Aorta (tissue), 5 donors: ENCODE measurements at places on chromosomes 12 and 14. TPM values are rescaled to one million over a fixed set of nuclear protein-coding genes. Genes with fewer than 3 reads are reported as not detected.
A peak's percentile ranks its signal among the peaks of the same experiment; 100 is the strongest.

GRCh38 chr12:6358881-6359280 lies 16.5 kb downstream of the SCNN1A start:
- H3K4me3 ChIP-seq, result no peak overlapping the region
- H3K4me1 ChIP-seq, result no peaks in the 10 kb centered on the region
- no peak overlapping the region for H3K27ac ChIP-seq

DNA sequence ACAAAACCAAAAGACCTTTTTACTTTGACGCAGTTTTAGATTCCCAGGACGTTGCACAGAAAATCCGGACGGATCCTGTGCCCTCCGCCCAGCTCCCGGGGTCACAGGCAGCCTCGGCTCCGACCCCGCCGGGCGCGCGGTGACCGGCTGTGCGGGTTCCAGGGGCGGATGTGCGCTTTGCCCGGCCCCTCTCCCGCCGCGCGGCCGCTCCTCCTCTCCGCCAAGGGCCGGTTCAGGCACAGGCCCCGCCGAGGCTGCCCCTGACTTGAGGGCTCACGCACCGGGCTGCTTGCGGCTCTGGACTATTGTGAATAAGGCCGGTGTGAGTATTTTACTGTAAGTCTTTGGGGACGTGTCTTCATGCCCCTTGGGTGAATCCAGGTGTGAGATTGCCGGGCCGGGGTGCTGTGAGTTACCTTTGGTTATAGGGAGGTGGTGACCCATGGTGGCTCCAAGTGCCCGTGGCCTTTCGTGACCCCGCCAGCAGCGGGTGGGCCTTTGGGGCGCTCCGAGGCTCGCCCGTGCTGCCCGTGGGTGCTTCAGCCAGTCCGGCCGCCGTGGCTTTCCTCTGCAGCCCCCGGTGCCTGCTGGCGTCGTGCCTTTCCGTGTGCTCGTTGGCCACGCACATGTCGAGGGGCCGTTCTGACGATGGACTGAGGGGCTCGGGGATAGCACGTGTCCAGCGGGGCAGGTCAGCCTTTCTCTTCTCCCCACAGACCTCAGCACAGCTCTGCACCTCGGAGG lies 45.9 kb downstream of the NOC4L start:
- H3K27ac ChIP-seq, result no peak overlapping the region
- DNase-seq, result no peak
- H3K4me3 ChIP-seq, result peak overlapping the region; percentile 19

GRCh38 chr12:8549381-8549780 lies 8.7 kb upstream of the CLEC4E start:
- H3K36me3 ChIP-seq, result no peaks in the 10 kb centered on the region
- H3K4me1 ChIP-seq, result no peaks in the 10 kb centered on the region
- H3K4me3 ChIP-seq, result no peak overlapping the region
- DNase-seq, result no peak

Gene CLEC9A
- not detected for polyA plus RNA-seq

GRCh38 chr12:48184549-48184922 lies 1.1 kb downstream of the CCDC184 start:
- H3K27ac ChIP-seq, result no peak overlapping the region
- H3K27me3 ChIP-seq, result no peaks in the 10 kb centered on the region
- H3K4me3 ChIP-seq, result no peak overlapping the region
- no peak for DNase-seq

- H3K4me1 ChIP-seq, result no peaks in the 10 kb centered on the region
- H3K27ac ChIP-seq, result no peak overlapping the region
- H3K4me3 ChIP-seq, result no peak overlapping the region
- no peaks in the 10 kb centered on the region for H3K27me3 ChIP-seq
- DNase-seq, result peak; percentile 87
- no peaks in the 10 kb centered on the region for H3K36me3 ChIP-seq
These were observed 75.0 kb downstream of the RFLNA start for GRCh38 chr12:124369827-124370378.

DNA sequence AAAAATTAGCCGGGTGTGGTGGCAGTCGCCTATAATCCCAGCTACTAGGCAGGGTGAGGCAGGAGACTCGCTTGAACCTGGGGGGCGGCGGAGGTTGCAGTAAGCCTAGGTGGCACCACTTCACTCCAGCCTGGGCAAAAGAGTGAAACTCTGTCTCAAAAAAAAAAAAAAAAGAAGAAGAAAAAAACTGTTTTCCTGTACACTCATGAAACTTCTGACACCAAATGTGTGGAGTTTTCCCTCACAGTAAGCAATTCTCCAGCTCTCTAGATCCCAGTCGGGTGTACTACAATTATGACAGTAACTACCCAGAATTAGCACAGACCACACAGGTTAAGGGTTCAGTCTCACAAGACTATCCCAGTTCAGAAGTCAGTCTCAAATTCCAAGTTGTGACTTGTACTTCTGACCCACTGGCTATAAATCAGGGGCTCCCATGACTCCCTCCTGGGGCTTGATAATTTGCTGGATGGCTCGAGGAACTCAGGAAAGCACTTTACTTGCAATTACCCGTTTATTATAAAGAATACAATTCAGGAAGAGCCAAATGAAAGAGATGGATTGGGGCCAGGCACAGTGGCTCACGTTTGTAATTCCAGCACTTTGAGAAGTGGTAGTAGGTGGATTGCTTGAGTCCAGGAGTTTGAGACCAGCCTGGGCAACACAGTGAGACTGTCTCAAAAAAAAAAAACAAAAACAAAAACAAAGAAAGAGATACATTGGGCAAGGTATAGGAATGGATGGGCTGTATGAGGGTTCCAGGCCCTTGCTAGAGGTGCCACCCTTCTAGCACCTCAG lies 12.4 kb upstream of the ARF6 start:
- H3K27me3 ChIP-seq, result no peaks in the 10 kb centered on the region
- DNase-seq, result no peak
- H3K4me1 ChIP-seq, result no peaks in the 10 kb centered on the region
- H3K4me3 ChIP-seq, result no peak overlapping the region

Gene RNF31
- polyA plus RNA-seq, result 9.1 TPM

Gene DHRS2
- not detected for polyA plus RNA-seq

Gene BLOC1S1
- polyA plus RNA-seq, result 351 TPM

DNA sequence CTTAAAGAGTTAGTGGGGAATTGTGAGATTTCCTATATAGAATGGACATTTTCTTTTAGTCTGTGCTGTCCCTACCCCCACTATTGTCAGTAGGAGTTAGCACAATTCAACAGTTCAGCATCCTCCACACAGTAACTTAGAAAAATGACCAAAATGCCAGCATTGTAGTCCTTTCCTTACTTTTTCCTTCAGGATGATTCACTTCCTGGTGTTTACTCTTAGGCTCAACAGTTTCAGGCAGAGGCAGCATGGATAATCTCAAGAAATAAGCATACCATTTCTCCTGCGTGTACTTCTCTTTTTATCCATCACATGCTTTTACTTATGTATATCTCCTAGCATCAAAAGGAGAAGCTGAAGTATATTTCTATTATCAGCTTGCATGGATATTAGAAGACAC lies 683.4 kb downstream of the SLC16A7 start:
- H3K27ac ChIP-seq, result no peak overlapping the region
- no peaks in the 10 kb centered on the region for H3K36me3 ChIP-seq
- no peak overlapping the region for H3K4me3 ChIP-seq
- H3K27me3 ChIP-seq, result no peaks in the 10 kb centered on the region
- H3K4me1 ChIP-seq, result no peaks in the 10 kb centered on the region
